D721Med (cell line): ENCODE measurements at places on chromosomes 4 and X.

DNA sequence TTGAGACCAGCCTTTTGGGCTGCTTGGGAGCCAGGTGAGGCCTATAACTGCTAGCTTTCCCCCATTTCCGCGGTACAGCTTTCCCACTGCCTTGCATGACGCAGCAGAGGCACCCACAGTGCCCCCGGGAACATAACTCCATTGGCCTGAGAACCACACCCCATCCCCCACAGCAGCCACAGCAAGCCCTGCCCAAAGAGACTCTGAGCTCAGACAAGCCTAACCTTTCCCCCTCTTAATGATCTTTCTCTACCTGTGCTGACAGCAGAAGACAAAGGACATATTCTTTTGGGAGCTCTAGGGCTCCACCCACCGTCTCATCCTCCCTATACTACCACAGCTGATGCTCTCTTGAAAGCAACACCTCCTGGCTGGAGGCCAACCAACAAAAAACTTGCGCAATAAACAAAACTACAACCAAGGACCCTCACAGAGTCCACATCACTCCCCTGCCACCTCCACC is 114.8 kb downstream of the FANCB start:
- DNase-seq, result no peak

DNA sequence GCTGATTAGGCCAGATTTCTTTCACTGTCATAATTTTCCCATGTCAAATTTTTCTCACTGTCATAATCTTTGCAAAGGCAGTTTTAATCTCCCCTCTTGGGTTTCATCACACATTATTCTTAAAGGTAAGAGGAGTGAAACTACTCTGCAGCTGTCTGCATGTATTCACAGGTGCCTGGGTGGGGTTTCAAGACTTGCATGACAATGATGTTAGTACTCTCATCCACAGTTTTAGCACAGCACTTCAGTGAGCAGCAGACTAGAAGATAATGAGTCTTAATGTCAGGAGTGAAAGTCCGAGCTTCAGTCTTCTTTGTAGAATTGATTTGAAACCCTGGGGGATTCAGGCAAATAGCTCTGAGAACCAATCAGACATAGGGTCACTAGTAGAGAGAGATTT is 182.5 kb upstream of the GALNT7 start:
- no peak for DNase-seq

DNA sequence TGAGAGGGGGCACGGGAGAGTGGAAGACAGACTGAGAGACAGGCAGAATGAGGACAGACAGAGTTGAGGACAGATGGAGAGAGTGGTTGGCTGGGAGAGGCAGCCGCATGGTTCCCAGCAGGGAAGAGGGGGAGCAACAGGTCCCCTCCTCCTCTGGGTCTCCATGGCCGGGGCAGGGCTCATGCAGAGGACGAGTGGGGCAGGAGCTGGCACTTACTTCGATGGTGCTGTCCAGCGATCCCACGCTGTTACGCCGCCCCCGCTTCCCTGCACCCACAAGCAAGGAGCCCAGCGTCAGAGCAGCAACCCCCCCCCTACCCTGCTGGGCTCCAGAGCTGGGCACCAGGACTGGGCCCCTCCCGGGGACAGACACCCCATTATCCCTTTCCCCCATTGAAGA is 10.6 kb upstream of the KDM5C start:
- DNase-seq, result no peak

DNA sequence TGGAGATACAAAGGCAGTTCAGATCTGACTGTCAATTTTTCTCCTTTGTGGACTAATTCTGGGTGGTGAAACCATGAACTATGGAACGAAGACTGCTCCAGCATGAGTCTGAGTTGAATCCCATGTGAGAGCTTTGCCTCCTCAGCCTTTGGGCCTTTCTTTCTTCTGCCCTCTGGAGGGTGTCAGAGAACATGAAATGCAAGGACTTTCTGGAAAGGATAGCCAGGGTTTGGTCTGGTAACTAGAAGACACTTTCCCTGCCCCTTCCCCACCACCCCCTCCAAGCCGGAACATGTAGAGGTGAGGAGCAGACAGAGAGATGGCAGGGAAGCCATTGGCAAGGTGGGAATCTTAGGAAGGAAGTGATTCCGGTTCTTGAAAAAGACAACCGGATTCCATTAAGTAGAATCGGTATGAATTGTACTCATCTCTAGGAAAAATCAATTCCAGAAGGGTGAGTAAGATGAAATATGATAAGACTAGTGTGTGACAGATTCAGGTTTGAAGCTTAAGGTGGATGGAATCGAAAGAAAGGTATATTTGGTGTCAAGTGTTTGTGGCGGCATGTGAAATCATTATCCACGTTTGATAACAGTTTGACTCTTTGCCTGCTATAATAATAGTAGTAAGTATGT is 19.0 kb downstream of the FHL1 start:
- no peak for DNase-seq

- no peak for DNase-seq
Observed at GRCh38 chr4:38123555-38123954, 163.4 kb downstream of the PTTG2 start.

DNA sequence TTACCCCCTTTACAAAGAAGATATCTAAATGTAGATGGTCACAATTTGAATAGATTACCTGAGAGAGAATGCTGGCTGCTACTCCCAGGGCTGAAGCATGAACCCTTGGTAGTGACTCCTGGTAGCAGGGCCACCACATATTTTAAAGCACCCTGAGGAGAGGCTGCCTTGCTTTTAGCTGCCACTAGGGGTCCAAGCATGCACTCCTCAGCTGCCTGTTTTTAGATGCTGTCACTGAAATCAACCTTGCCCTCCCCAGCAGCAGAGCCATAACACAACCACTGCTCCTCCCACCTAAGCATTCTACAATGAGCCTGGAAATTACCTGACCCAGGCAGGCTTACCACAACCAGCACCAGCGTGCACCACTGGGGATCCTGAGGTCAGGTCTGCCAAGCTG is 850.9 kb downstream of the FAM133A start:
- no peak for DNase-seq

GRCh38 chr4:167930166-167930565 is 162.2 kb upstream of the ANXA10 start:
- no peak for DNase-seq
